Panc1 (cell line): ENCODE measurements at places on chromosomes 12 and 14.

- no peak for DNase-seq
Observed at GRCh38 chr14:86015511-86015910, 485.6 kb downstream of the FLRT2 start.

DNA sequence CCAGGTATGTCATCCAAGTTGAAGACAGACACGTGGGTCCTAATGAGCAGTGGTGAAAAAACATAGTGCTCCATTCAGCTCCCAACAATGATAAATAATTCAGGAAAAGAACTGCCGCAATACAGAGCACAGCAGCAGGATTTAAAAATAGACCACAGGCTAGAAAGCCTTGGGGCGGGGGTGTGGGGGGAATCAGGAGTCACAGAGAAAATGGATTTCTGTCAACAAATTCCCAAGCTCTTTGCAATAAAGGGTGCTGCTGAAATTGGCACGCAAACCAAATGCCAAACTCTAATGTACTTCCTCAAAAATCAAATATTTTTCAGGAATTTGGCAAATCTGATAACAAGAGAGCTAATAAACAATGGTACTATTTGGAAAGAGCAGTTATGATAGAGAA is 58.6 kb downstream of the R3HDM2 start:
- DNase-seq, result no peak

DNA sequence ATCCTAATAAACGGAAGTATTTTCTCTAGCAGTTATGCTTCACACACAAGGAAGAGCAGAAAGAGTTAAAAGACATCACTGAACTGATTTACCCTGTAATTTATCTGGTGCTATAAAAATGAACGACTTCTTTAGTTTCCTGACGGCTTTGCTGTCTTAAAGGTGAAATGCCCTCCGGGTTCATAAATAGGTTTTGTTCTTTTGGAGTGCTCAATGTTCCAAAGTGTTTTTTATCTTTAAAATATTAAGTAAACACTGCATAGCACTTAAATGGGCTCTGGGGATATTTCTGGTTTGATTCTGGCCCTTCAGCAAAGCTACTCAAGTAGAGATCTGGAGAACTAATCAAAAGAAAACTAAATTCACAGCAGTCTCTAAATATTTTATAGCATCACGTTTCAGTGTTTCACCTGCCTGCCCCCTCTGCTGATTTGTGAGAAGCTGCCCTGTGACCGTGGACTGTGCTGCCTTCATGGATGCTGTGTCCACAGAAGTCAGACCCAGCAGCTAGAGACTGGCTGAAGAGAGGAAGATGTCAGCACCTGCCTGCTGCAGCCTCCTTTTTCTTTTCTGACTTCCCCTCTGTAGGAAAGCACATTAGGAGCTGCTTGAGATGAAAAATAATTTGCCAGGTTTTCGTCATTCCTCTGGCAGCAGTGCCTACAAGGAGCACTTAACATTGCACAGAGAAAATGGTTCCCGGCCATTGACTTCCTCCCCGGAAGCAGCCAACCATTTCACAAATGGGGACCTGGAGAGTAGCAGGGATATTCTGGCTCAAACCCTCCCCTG is 205.1 kb upstream of the FSCB start:
- no peak for DNase-seq

DNA sequence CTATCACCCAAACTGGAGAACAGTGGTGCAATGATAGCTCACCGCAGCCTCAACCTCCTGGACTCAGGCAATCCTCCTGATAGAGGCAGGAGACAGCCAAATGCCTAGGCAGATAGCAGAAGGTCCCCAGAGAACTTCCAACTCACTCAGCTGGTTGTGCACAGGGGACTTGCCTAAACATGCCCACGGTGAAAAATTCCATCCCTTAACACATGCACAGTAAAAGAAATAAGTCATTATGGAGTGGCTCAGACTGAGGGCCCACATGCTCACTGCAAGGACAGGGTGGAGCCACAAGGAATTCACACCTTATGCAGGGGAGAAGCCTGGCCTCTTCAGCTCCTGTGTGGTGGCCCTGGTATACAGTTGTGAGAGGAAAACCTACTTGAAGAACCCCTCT is 525.8 kb upstream of the ATP2B1 start:
- no peak for DNase-seq

DNA sequence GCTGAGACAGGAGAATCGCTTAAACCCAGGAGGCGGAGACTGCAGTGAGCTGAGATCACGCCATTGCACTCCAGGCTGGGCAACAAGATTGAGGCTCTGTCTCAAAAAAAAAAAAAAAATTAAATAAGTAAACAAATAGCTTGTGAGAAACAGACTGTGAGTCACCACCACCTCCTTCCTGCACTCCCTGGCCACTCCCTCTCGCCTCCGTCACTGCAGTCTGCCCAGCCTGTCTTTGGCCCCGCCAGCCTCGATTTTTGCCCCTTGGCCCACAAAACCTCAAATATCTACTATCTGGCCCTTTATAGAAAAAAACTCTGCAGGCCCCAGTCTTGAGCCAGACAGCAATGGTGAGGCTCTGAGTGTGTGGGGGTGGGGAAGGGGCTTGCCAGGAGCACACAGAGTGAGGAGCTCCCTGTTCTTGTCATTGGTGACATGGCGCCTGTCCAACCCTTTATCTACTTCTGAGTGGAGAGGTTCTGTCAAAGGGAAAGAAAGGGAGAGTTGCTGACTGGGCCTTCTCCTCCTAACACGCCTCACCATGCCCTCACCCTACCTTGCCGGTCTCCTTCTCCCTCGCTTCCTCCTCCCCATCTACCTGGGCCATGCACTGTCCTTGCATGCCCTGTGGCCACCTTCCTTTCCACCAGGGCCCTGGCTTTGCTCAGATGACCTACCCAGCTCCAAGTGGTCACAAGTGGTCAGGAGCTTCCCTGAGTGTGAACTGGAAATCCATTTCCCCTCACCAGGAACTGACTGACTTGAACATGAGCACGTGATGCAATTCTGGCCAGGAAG is 22.1 kb downstream of the LGMN start:
- DNase-seq, result no peak

GRCh38 chr14:104747876-104748275 is 5.1 kb upstream of the SIVA1 start:
- no peak for DNase-seq

- DNase-seq, result no peak
Observed at GRCh38 chr12:47900131-47901062, 4.4 kb downstream of the VDR start.

GRCh38 chr14:74653386-74654138 is 41.5 kb upstream of the LTBP2 start:
- DNase-seq, result no peak

DNA sequence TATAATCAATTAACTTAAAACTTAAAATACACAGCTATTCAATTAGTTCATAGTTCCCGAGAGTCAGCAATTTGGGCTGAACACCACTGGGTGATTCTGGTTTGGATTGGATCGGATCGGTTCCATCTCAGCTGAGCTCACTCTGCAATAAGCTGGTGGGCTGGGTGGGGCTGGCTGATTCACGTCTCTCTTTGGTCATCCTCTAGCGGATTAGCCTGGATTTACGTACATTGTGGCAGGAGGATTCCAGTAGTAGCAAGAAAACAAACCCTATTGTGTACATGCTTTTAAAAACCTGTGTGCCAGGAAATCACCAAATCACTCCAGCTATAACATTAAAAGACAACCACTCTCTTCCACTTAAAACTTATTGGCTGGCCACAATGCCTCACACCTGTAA is 3.2 kb upstream of the CLEC4C start:
- no peak for DNase-seq

- no peak for DNase-seq
Observed at GRCh38 chr14:32189811-32190210, 12.0 kb upstream of the RNU6-7 start.

DNA sequence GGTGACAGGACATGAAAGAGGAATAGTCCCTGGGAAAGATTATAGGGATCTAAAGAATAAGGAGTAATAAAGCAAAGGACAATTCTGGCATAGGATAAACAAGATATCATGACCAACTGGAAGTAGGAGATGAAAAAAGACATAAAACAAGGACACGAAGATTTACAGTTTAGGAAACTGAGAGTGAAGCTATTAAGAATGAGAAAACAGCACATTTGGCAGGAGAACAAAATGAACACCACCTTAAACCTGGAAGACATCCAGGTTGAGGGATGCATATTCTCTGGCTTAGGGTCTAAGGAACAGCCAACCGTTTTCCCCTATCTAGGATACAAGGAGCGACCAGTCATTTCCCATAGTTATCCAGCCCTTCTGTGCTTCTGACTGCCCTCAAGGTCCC is 1.9 kb downstream of the TRIP11 start:
- DNase-seq, result no peak

DNA sequence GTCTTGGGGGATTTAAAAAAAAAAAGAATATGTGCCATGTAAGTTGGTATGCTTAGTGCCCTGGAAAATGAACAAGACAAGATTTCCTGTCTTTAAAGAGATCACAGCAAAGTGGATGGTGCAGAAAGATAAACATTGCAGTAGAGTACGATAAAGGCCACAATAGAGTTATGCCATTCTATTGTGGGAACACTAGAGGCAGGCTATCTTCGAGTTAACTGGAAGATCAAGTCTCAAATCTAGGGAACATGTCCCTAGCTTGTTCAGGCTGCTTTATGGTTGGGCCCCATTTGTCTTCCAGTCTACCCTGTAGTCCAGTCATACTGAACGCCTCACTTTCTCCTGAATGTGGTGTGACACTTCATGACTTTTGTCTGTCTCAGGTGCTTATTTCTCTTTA is 18.7 kb upstream of the CCT2 start:
- no peak for DNase-seq

DNA sequence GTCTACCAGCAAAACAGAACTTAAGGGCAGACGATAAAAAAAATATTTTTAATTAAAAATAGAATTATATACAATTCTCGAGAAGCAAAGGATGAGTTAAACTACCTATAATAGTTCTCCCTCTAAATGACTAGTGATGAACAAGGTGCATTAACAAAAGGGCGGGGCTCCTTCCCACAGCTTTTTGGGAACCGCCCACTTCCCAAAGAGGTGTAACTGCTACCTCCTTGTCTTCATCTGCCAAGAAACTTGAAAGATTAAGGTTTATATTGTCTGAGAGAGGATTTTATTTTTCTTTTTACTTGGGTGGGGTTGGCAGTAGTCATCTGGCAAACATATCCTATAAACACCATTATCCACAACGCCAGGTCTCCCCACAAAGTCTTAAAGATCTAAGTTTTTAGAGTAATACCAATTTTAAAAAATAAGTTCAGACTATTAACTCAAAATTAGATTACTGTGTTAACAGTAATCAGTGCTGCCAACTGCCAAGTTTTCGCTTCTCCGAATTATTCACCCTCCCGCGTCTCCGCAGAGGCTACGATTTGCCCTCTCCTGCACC is 938 bp downstream of the RALGAPA1 start:
- DNase-seq, result no peak

GRCh38 chr14:33954016-33954598 is 3.2 kb upstream of the EGLN3 start:
- DNase-seq, result no peak

- no peak for DNase-seq
Observed at GRCh38 chr14:52095336-52095735, 26.5 kb upstream of the NID2 start.

DNA sequence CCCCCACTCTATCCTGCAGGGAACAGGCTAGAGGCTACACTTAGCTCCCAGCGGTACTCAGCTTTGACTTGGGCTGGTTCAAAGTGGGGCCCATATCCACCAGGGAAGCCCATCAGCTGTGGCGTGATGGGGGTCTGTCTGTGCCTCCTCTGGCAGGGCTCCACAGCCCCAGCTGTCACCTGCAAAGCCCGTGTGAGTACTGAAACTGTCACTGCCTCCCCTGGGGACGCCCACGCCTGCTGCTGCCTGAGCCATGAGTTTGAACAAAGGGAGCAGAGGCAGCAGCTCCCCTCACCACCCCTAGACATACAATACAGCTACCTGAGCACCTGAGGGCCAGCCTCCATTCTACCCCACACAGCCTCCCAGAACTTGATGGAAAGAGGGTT is 5.0 kb downstream of the REM2 start:
- no peak for DNase-seq

DNA sequence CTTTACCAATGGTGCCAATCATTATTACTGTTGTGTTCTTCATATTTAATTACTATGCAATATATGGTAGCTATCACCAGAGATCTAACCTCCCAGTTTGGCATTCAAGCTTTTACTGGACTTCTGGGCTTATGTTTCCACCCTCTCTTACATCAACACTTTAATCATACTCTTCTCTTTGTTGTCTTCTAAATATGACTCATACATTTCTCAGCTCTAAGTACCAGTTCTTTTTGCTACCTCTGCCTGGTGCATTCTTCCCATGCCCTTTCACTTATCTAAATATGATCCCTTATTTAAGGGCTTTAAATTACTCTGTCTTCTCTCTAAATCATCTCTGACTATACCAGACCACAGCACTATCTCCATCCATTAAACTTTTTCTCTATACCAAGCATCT is 246.1 kb upstream of the CCDC196 start:
- no peak for DNase-seq

DNA sequence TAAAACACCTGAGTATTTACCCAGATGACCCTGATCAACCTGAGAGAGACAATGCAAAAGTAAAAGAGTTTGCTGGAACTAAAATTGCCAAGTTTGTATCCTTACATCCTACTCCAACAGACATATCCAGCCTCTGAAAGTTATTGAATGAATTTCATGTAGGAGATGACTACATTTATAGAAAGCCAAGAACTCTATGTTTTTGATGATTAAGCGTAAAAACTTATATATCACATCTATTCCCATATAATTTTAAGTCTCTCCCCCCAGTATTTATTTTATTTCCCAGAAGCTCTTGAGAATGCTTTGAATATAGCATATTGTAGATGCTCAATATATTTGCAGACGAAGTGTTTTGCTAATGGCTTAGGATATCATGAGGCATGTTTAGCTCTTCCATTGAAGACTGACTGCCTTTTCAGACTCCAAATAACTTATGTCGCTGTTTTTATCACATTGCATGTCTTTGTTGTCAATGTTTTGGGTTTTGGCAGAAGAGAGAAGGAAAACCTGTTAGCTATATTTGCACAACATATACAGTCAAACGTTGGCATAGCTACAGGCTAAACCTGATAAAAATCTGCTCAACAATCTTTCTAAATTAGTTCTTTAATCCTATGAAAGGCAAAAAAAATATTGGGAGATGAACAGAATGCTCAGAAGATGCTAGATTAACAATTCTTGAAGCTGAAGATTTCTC is 213.6 kb downstream of the DIO2 start:
- no peak for DNase-seq
